ENCODE measurements at places on chromosomes 5 and 9. TPM values are rescaled to one million over a fixed set of nuclear protein-coding genes. Genes with fewer than 3 reads are reported as not detected.

Gene NEURL1B
- total RNA-seq, result 11.8 TPM

- H3K27ac ChIP-seq, result no peak overlapping the region
- H3K4me1 ChIP-seq, result peaks cover 7% of the 10 kb centered on the region
- no peak overlapping the region for H3K4me3 ChIP-seq
- DNase-seq, result no peak
Observed at GRCh38 chr5:177169271-177169670, 35.7 kb downstream of the NSD1 start.

- no peak overlapping the region for H3K4me3 ChIP-seq
- no peaks in the 10 kb centered on the region for H3K27me3 ChIP-seq
- no peaks in the 10 kb centered on the region for H3K36me3 ChIP-seq
- DNase-seq, result no peak
- H3K4me1 ChIP-seq, result no peaks in the 10 kb centered on the region
- no peak overlapping the region for H3K27ac ChIP-seq
Observed at GRCh38 chr5:5544094-5544663, 121.7 kb downstream of the ICE1 start.

DNA sequence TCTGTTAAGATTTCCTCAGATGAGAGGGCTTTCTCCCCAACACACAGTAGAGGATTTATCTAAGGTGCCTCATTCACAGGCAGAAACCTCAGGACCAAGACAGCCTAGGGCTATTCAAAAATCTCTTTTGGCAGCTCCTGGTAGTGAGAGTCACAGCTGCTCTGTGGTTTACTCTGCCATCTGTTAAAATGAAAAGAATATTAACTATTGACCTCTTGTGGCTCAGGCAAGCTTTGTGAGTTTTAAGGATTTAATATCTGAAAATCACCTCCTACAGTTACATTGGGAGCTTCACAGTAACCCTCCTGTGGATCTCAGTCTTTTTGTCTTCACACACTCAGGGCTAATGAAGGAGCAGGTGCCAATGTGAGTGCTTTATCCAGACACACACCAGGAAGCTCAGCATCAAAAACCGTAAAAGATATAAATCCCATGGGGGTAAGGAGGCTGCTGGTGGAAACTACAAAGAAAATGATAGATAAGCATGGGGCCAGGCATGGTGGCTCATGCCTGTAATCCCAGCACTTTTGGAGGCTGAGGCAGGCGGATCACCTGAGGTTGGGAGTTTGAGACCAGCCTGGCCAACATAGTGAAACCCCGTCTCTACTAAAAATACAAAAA, 29.7 kb downstream of the PPP1R2B start:
- H3K27ac ChIP-seq, result no peak overlapping the region
- DNase-seq, result no peak
- no peaks in the 10 kb centered on the region for H3K27me3 ChIP-seq
- no peaks in the 10 kb centered on the region for H3K36me3 ChIP-seq
